ENCODE measurements at places on chromosomes 6 and 20.

GRCh38 chr6:23348185-23348584, 777.8 kb upstream of the NRSN1 start:
- no peak for DNase-seq

- no peak for DNase-seq
Measured at GRCh38 chr20:49690899-49691620, 22.6 kb downstream of the B4GALT5 start.

- DNase-seq: no peak
Measured at GRCh38 chr6:165574220-165575157, 88.6 kb downstream of the PDE10A start.

DNA sequence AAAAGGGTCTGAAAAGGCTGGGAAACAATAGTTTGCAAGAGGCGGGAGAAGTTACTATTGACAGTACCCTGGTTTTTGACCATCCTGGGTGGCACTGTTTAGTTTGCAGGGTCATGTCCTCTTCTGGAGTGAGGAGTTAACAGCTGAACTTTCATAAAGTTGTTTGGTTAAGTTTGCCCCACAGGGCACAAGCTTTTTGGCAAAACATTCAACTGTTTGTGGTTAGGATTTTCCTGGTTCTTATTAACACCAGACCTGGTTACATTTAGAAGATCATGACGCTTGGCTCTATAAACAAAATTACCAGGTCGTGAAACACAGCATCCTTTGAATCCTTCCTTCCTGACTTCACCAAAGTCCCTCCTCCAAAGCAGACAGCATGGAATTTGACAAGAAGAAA, 106.1 kb downstream of the RIN2 start:
- DNase-seq: no peak

DNA sequence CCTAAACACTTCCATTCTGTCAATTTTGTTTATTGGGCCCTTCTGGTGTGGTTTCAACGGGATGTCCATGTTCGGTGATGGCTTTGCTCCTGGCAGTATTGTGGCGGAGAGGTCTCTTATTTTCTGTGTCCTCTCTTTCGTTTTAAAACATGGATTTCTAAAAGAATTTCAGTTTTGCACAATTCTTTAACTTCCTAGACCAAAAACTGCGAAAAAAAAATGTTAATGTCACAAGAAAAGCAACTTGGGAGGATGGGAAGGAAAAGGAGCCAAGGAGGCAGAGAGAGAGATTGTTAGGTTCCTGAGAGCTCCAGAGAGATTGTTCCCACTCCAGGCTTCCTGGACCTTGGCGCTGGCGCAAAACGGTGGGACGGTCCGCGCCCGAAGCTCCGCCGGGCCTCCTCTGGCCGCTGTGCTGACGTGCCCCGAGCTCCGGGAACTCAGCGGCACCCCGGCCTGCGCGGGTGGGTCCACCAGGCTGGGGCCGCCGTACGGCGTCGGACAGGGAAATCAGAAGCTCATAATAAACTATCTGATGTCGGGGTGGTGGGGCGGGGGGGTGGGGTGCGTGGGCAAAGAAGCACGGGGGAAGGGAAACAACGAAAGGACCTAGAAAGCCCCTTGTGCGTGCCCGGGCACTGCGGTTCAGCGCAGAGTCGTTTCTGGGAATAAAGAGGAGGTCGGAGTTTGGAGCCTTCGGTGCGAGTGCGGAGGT, 951 bp upstream of the OLIG3 start:
- DNase-seq: no peak

DNA sequence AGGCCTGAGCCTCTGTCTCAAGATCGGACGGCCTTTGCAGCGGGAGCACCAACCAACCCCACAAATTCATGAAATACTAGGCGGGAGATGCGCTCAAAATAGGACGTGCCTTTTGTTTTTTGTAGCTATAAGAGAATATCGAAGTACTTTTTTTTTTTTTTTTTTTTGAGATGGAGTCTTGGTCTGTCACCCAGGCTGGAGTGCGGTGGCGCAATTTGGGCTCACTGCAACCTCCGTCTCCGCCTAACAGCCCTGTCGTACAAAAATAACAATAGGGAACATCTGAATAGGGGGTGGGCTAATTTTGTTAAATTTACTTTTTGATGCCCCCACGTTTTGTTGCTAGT, 5.9 kb upstream of the TUBB2A start:
- no peak for DNase-seq

- no peak for DNase-seq
Measured at GRCh38 chr6:70684794-70685493, 17.3 kb downstream of the SMAP1 start.

DNA sequence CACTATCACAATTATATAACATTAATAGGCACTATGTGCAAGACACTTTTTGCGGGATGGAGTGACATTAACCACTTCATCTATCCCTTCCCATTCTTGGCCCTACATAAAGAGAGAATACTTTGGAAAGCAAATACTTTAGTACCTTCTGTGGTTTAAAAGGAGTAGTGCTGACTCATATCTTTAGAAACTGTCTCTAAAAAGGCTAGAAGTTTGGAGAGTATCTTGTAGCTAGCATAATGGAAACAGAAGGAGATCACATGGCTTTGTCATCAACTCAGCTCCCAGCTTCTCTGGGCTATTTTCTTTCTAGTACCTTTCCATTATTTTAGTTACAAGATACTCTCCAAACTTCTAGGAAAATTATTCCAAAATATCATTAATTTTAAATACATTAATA, 157.5 kb downstream of the ADGRG6 start:
- DNase-seq: no peak

DNA sequence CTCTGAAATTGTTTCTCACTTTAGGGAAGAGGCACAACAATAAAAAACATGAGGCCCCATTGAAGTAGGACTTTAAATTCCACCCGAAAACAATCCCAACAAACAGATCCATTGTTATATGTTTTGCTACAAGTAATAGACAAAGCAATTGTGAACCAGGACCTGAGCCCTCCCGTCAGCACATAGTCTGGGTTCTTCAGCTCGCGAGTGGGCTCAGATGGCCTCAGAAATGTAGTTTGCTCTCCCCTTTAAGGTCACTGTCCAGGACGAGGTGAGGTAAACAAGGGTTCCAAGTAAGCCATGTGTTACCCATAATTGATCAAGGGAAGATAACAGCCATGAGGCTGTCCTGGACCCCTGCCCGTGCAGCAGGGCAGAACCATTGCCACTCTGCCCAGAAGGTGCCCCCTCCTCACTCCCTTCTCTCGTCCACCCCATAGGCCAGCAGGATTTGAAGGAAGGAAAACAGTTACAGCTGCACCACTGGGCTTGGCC, 160.1 kb upstream of the QKI start:
- DNase-seq: no peak

DNA sequence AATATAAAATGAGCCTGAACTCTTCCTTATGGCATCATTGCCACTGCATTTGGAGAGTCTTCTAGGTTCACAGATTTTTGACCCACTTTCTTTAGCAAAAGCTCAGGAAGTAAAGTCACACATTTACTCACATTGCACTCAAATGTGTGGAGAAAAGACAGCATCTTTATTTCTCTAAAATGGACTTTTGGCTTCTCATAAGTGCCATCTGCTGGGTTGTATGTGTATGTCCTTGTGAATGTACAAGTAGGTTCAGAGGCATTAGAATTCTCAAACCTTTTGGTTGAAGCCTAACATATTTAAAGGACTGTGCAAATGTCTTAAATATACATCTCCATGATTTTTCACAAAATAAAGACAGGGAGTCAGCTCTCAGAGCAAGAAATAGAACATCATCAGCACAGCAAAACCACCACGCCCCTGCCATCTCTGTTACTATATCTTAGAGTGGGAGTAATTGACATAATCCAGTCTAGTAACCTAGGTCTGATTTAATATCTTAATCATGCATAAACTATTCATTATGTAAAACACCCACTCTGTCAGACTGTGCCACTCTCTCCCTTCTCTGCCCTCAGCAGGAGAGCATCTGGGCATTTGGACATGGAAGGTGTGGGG, 42.2 kb upstream of the SPTLC3 start:
- no peak for DNase-seq

GRCh38 chr20:8020314-8021079, 936 bp upstream of the TMX4 start:
- DNase-seq: no peak

DNA sequence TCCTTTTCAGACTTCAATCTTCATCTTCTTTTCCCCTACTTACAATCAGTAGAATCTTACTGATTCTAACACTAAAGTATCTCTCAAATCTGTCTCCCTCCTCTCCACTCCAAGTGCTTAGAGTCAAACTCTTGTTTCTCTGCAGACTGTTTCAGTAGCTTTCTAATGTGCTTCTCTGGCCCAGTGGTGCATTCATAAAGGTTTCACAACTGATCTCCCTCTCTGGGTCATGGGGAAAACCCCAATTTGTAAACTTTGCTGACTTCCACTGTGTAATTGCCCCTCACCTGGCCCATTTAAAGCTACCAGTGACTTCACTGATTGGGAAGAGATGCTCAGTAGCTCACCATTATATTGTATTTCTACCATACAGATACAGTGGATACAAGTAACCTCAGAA, 183.6 kb downstream of the FAXC start:
- DNase-seq: no peak

GRCh38 chr6:56387621-56388414, 140.4 kb upstream of the COL21A1 start:
- no peak for DNase-seq

GRCh38 chr20:44051661-44052000, 135.4 kb downstream of the JPH2 start:
- peak; percentile 36 for DNase-seq

GRCh38 chr20:62900052-62900691, 26.1 kb downstream of the DIDO1 start:
- peak; percentile 90 for DNase-seq

DNA sequence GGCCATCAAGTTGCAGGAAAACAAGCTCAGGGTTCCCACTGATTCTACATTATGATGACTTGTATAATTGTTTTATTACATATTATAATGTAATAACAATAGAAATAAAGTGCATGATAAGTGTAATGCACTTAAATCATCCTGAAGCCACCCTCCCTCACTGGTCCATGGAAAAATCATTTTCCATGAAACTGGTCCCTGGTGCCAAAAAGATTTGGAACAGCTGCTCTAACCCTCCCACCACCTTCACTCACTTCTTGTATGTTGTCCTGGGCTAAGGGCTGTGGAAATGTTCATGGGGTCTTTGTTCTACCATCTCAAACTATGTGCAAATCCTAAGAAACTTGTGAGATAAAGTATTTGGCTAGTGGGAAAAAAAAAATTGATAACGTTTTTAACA, 133.8 kb downstream of the LRRC1 start:
- no peak for DNase-seq

DNA sequence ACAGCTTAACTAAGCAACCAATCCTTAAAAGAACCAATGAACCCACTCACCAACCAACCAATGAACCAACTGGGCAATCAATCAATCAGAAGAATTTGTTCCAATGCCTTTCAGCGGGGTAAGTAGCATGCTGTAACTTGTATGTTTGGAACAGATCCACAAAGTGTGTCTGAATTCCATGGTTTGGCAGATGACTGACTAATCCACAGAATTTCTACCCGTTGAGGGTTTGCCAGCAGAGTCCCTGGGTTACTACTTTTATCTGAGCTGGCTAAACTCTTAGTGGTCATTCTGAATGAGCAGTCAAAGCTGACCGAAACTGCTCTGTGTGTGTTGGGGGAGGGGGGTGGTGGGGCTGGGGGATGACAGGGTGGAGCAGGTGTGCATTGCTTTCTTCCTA, 125.0 kb upstream of the JAG1 start:
- no peak for DNase-seq

GRCh38 chr20:64165866-64166600, 1.8 kb downstream of the MYT1 start:
- no peak for DNase-seq

DNA sequence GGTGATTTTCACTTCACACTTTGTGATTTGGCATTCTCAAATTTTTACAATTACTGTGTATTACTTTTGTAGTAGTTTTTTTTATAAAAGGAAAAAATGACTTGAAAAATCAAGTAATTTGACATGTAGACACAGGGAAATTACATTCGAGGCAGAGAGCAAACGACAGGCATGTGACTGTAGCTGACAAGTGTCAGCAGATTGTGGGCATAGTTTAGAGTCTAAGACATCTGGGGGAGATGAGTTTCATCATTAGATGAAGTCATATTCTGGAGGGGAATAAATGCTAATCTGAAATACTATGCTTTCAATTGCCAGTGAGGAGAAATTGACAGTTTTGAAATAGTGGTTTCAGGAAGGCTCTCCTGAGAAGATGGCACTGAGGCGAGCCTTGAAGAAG, 126.0 kb downstream of the MTHFD1L start:
- DNase-seq: no peak

- DNase-seq: no peak
Measured at GRCh38 chr6:16519265-16520242, 241.7 kb downstream of the ATXN1 start.

DNA sequence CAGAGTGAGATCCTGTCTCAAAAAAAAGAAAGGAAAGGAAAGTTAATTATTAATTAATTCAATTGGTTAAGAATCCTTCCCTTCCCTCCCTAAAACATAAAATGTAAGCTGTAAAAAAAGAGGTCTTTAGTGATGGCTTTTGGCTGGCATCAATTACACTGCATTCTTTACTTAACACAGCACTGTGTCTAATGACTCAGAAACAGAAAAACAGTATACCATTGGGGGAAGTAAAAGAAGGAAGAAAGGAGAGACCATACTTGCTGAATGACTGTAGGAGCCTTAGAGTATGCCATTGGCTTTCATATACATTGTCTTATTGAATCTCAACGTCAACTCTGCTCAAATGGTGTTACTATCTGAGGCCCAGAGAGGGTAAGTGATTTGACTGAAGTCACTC, 18.3 kb upstream of the CITED2 start:
- no peak for DNase-seq

DNA sequence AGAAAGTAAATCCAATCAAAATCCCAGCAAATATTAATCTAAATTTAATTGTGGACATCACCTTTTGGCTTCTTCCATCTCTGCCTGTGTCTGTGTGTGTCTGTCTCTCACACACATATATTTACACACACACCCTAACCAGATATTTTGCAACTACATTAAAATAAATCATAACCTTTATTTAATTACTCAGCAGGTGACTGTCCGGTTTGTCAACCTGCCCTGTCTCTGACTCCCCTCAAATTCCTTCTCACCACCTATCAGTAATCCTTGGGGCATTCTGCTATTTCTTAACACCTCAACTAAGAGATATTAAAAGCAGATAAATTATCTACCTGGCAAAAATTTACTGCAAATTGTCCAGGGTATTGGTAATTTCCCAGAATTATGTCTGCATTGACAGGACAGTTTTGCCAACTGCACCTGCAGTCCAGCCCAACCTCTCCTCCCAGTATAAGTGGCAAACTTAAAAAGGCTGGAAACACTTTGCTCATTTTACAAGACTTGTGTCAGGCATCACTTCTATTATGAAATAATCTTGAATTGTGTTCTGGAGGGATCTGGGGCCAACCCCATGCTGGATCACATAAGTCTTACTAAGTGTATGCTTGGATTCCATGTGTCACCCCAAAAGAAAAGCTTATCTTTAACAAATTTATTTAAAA, 216.1 kb downstream of the GMDS start:
- DNase-seq: no peak

GRCh38 chr20:4161401-4162251, 146.3 kb upstream of the RNF24 start:
- no peak for DNase-seq
